ENCODE measurements at places on chromosomes 6 and 20.

DNA sequence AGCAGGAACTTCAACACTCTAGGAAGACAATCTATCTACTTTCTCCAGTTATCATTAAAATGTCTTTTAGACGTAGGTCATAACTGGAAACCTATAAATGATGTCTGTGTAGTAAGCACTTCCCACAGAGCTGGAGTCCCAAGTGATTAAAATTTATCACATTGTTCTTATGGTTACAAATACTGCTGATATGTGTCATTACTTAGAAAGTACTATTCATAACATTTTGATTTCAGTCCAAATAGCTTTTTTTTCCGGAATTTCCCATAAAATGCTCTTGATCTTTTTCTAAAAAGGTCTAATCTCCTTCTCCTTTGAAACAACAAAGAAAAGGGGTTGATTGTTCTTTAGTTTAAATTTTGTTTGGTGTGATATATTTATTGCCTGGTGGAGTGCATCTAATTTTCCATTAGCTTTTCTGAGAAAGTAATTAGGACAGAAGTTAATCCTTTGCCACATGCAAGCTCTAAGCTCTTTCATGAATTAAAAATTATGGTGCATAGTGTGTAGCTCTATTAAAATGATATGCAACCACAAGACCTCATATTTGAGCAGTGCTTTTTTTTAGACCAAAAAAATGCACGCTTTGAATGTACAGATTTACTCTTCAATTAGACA lies 132.7 kb upstream of the TCF21 start:
- DNase-seq, result no peak

DNA sequence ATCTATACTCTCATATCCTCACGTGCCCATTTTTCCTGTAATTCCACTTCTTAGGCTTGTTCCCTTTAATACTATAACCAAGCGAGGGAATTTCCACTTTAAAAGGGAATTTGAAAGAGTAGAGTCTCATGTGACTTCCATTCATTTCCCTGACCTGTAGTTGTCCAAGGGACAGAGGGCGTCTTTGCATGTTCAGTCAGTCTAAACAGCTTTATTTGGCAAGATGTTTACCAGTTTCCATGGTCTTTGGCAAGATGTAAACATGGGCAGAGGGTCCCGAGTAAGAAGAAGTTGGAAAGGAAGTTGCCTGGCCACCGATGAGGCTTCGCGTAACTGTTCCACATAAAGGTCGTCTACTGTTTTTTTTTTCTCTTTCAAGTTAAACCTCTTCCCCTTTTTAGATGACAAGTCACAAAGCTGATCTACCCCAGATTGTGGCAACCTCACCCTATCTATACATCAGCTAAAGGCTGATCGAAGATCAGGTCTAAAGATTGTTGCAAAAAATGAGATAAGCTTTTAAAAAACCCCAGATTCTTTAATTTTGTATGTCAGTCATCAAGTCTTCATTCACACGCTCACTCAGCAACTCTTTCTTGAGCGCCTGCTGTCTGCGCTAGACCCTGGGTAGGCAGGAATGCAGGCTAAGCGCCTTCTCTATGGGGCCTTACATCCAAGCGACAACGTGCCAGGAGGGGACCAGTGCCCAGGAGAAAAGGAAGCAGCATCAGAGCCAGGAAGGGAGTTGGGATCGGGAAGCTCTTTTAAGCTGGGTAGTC lies 31.7 kb upstream of the CCR6 start:
- DNase-seq, result no peak

- no peak for DNase-seq
Observed at GRCh38 chr6:72974276-72974675, 251.0 kb downstream of the KHDC1L start.

DNA sequence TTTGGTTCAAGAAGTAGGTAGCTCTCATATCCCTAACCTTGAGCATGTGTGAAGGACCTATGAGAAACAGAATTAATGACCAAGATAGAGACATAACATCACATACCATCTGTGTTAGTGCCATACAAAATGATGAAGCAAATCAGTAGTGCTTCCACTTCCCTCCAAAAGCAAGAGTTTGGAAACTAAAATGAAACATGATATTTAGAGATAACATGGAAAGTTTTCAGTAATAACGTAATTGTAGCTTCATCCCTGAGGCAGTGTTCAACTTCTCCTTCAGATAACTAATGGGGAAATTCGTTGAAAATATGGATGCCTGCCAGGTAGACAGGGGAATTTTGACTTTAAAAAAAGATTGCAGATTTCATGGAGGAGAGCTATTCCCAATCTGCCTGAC lies 248.4 kb upstream of the IRAK1BP1 start:
- no peak for DNase-seq

DNA sequence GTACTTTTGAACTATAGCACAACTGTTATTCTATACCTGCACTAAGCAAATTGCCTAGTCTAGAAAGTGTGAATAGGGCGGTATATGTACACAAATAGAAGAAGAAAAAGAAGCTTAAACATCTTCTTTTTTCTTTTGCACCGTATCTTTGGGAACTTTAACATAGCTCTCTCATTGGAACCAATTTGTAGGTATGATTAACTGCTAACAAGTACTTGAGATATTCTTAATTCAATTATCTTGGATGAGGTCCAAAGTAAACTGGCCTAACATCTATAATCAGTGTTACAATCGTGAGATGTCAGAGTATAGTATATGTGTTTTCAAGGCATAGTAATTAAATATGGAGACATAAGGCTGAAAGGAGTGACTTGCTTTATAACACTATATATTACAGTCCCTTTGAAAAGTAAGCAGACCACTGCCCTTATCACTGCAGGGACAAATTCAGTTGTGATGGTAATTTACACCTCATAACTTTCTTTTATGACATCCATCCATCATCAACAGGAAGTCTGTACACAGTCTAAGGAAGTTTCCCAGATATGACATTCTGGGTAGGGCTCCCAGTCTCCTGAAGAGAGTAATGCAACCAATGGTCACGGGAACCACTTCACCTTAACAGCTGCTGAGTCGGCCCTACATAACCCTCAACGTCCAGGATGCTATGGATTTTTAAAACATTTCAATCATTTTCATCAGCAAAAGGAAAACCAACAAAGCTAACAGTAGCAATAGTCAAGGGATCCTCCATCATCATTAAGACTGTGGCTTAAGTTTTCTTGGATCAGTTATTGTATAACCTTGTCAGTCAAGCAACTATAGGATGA lies 37.6 kb downstream of the NKAIN2 start:
- DNase-seq, result no peak

GRCh38 chr20:5216663-5217062 lies 89.9 kb downstream of the CDS2 start:
- DNase-seq, result no peak

GRCh38 chr6:90263633-90264032 lies 33.0 kb downstream of the BACH2 start:
- no peak for DNase-seq

DNA sequence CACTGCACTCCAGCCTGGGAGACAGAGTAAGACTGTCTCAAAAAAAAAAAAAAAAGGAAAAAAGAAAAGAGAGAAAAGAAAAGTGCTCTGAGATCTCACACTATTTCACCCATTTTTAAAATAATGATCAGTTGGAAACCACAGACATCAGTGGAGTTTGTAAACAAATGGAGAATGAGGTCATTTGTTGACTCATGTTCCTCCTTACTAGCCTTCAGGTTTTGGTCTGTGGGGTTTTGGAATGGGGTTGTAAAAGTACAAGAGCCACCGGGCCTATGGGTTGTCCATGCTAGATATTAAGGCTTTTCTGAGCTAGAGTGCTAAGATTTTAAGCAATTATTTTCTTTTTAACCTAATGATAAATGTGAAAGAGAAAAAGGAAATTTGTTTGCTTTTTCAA lies 104.4 kb upstream of the PRL start:
- DNase-seq, result no peak

- no peak for DNase-seq
Observed at GRCh38 chr6:106273087-106273486, 52.5 kb downstream of the ATG5 start.

DNA sequence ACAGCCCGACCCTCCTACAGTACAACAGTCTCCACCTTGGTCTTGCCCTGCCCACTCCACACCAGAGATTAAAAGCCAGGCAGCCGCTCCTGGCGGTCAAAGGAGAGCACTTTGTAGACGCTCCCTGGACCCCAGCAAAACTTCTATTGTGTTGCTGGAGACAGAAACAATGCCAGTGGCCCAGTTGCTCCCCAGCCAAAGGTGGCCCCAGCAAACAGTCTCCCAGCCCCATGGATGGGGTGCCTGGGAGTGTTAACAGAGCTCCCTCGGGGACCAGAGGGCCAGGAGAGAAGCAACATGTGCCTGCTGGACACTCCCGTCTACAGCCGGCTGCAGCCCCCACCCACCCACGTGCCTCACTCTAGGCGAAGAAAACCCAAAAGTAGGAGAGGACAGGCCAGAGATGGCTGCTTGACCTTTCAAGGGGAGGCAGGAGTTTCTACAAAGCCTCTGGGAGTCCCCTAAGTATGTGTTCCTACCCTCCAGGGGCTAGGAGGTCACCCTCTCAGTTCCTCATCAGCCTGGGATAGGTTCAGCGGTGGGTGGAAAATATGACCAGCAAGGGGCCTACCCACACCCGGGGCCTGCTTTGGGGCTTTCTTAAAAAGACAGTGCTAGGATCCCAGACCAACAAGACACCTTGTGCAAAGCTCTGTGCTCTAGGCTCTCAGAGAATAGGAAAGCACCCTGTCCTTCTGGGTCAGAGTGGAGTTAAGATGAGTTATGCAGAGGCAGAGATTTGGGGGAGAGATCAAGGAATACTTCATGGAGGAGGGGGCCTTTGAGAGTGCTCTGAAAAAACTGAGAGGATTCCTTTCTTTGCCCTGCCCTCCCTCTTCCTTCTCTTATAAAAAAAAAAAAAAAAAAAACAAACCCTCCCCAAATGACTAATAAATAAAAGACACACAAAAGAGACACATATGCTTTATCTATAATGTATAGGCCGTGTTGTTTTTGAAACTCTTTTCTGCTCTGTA lies 19.0 kb upstream of the PREX1 start:
- no peak for DNase-seq

- DNase-seq, result no peak
Observed at GRCh38 chr20:63787302-63787701, 43.8 kb downstream of the ZBTB46 start.

DNA sequence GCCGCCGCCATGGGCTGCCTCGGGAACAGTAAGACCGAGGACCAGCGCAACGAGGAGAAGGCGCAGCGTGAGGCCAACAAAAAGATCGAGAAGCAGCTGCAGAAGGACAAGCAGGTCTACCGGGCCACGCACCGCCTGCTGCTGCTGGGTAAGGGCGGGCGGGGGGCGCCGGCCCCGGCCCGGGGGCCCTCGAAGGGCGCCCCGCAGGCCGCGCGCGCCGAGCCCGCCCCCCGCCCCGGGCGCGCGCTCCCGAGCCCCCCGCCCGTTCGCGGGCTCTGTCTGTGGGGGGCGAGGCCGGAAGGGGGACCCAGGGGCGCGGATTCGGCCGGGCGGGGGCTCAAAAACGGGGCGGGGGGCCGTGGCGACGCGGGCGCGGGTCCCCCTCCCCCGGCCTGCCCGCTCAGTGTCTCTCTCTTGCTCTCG lies 39.2 kb downstream of the GNAS start:
- DNase-seq, result no peak

DNA sequence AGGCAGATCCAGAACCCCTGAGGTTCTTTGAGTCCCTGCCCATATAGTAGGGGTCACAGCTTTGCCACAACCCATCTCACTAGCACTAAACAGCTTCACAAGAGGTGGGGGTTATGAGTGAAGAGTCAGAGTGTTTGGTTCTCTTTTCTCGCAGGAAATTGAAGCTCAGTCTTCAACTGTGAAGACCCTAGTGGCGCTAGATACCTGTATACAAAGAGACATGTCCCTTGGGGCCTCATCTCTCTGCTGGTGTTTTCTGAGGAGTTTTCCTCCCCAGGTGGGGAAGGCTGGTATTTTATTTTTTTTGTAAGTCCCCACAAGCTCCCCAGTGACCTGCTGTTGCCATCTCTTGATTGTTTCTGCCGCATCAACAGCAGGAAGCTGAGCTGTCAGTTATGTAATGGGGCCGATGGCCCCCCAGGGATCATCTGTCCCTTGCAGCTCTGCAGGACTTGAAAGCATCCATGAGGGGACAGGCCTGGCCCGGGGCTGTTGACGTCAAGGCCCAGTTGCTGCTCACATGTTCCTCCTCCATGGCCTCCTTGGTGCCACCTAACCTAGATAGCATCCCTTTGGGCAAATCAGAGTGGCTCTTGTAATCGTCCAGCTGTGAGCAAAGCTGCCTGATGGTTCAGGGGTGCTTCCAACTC lies 23.1 kb downstream of the STK35 start:
- no peak for DNase-seq

DNA sequence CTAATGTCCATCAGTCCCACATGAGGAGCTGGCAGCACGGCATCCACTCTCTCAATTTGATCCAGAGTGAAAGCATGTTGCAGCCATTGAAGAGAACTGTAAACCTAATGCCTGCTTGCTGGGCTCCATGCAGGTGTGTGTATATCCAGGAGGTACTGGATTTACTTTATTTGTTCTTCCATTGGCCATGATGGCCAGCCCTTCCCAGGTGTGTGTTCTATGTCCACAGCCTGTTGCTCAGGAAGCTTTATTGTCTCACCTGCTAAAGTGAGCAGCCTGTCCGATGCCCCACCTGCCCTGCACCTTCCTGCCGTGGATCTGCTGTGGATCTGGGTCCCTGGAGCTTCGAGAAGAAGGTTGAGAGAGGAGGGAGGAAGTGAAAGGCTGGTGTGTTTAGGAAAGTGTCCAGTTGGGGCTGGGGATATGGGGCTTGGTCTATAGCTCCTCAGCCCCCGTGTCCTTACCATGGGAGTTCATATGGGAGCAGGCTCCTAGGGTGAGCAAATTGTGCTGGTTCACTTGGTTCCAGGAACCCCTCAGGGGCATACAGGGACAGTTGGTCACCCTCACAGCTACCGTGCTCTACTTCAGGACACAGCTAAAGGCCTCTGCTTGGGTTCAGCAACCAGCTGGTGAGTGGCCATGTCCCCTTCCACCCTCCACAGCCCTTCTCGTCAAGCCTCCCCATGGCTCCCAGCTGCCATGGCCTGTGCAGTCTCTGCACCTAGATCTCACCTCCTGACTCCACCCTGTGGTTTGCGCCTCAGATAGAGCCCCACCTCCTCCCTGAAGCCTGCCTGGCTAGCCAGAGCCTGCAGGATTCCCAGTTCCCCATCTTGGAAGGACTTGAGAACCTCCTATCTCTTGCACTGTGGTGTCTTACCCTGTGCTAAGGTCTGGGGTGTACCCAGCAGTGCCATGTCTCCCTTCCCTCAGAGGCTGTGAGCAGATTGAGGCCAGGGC lies 12.7 kb downstream of the TREML2 start:
- no peak for DNase-seq

- DNase-seq, result no peak
Observed at GRCh38 chr6:104526376-104526775, 333.3 kb downstream of the HACE1 start.

GRCh38 chr20:54189630-54190029 lies 15.8 kb upstream of the CYP24A1 start:
- no peak for DNase-seq

GRCh38 chr6:17601386-17601703 lies 1.2 kb downstream of the FAM8A1 start:
- no peak for DNase-seq

- no peak for DNase-seq
Observed at GRCh38 chr20:64212755-64213154, 42.8 kb upstream of the PCMTD2 start.

GRCh38 chr20:61912665-61913422 lies 152.8 kb downstream of the TAF4 start:
- DNase-seq, result no peak

- DNase-seq, result no peak
Observed at GRCh38 chr6:3943331-3943765, 94.2 kb downstream of the FAM50B start.
